ENCODE measurements at places on chromosomes 13 and 19. TPM values are rescaled to one million over a fixed set of nuclear protein-coding genes. Genes with fewer than 3 reads are reported as not detected.

GRCh38 chr19:30596813-30597399, 224.7 kb downstream of the ZNF536 start:
- no peak for DNase-seq

DNA sequence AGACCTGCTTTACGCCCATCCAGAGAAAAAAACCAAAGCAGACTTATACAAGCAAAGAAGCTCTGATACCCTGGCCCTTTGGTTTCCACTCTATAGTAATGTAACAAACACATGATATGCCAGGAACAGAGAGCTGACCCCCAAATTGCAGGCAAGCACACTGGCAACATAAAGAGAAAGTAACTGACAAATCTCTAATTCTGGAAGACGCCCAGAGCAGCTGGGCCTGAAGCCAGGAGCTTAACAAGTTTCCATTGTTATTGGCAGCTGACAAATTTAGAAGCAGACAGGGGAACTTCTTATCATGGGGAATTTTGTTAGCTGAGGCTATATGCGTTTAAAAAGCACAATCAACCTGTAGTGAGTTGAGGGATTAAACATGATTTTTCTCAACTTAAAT, 158.0 kb downstream of the DLEU7 start:
- peak; percentile 92 for DNase-seq

The ZNF548 gene
- 13.4 TPM for total RNA-seq

- no peak for DNase-seq
These were observed 10.6 kb upstream of the KIR2DL4 start for GRCh38 chr19:54792814-54793213.

DNA sequence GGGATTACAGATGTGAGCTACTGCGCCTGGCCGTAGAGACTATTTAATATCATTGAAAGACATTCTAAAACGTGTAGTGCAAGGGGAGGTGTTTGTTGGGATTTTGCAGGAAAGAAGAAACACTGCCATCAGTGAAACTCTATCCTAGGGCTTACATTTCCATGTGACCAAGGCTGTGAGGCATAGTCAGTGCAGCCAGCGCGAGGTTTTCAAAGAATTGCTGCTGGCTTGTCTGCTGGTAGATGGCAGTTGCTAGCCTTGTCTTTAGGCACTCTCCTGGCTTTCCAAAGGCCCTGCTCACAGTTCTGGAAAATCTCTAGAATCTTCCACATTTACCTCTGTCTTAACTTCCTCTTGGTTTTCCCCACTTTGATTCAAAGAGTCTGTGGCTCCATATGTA, 77.5 kb downstream of the GPC6 start:
- no peak for DNase-seq

- DNase-seq = peak; percentile 48
These were observed 9.5 kb upstream of the TMEM255B start for GRCh38 chr13:113749507-113749906.

- DNase-seq = peak; percentile 85
These were observed 19.9 kb downstream of the KDM4B start for GRCh38 chr19:4988770-4989251.

DNA sequence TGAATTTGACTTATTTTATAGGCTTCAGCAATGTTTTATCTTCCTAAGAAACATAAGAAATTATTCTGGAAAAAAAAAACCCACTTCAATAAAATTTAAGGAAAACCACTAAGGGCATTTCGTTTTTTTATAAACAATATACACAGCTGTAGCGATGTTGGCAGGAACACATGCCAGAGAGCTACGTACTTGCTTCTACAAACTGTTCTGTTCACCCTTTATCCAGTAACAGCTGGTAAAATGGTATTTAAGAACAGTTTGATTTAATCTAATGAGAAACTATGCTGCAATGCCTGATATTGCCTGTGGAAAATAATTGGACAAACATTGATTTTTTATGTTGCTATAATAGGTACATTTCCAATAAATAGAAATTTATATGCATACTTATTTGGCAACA, 137.2 kb upstream of the DACH1 start:
- no peak for DNase-seq

The TRAPPC5 gene
- 121 TPM for total RNA-seq

- DNase-seq = no peak
These were observed 379.2 kb upstream of the MIR17HG start for GRCh38 chr13:90968166-90968904.

DNA sequence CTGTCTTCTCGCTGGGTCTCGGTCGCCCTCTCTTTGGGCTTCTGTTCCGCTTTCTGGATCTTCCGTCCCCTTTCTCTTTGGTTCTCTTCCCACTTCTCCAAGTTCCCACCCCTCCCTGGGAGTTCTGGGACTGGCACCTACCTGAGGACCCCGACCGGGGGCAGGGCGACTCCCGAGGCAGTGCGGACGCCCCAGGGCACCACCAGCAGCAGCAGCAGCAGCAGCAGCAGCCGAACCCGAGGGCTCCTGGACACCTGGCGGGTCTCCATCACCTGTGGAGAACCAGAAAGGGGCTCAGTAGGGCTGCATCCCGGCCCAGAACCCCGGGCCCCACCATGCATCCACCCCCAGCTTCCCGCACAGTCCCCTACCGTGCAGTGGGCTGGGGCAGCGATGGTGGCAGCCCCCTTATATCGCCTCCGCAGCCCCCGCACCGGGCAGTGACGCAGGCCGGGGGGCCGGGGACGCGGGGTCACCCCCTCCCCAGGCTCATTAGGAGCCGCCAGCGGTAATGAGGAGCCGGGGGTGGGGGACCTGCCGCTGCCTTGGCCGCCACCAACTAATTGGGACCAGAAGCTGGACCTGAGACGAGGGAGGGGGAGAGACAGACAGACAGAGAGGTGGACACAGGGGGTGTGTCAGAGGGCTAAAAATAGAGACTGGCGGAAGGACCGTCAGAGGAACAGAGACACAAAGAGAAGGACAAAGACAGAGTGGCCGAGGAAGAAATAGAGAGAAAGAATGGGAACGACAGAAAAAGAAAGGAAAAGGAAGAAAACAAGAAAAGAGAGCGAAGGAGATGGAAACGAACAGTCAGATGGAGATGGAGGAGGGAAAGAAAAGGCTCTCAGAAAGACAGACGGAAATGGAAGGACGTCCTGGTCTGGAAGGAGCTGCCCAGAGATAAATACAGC, at the start of gene PTH2:
PTH2 (minus strand) TSS at position 371 of the 914 bp plus-strand sequence; CDS start at position 269, 102 bp downstream.
- peak; percentile 26 for DNase-seq

DNA sequence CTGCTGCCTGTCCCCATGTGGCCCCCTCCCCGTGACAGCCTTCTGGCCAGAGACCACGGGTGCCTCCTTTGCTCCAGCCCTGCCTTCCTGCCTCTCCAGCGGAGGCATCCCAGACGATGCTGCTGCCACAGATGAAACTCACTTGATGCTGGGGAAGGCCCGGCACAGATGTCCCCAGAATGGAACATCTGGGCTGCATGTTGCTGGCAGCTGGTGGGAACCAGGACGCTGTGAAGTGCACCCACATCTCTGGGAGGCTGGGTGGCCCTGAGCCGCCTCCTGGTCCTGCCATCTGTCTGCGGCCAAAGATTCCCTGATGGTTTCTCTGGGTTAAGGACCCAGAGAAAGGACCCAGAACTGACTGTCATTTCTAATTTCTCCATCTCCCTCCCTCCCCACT, 51.9 kb upstream of the PTPRS start:
- no peak for DNase-seq

The SLC25A41 gene
- 0.21 TPM for total RNA-seq
